Activated CD4-positive, CD25-positive, alpha-beta regulatory T cell (primary cell): ENCODE measurements at places on chromosomes 16 and 17.
A peak's percentile ranks its signal among the peaks of the same experiment; 100 is the strongest.

DNA sequence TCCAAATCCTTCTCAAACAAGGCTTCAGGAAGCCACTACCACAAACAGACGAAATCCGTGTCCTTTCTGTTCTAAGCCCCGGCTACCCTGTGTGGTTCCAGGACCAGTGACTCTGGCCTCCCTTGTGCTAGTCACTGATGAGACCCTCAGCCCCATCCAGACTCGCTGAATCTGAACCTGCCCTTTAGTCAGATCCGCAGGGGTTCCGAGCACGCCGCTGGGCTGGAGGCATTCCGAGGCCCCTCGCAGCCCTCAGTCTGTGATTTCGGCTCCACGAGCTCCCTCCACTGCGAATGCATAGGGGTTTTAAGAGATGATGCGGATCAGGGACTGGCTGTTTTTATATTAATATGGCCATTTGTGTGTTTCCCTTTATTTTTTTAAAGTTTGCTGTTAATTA is 292.7 kb downstream of the IRF8 start:
- DNase-seq, result no peak

GRCh38 chr16:7408700-7409365 is 76.2 kb downstream of the RBFOX1 start:
- DNase-seq, result no peak

DNA sequence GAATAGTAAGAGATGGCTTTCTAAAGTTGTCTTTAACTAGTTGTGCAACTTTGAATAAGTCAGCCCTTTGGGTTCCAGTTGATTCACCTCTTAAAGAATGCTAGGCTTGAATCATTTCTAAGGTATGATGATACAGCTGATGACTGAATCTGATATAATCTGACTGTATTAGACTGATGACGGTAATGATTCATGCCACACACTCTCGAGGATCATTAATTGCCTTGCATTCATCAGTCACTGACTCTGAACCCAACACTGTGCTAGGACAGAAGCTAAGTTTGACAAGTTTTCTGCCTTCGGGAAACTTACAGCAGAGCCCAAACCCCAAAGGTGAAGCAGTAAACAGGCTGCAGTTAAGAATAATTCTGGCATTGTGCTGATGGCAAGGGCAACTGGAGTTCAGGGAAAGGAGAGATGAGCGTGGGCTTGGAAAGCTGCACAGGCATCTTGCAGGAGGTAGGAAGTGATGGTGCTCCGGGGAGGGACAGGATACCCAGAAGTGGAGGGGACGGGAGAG is 25.8 kb downstream of the ASIC2 start:
- DNase-seq, result no peak

GRCh38 chr16:11493531-11493929 is 93.2 kb downstream of the LITAF start:
- no peak for DNase-seq

- no peak for DNase-seq
These were observed 51.2 kb upstream of the TOB1 start for GRCh38 chr17:50917418-50917743.

DNA sequence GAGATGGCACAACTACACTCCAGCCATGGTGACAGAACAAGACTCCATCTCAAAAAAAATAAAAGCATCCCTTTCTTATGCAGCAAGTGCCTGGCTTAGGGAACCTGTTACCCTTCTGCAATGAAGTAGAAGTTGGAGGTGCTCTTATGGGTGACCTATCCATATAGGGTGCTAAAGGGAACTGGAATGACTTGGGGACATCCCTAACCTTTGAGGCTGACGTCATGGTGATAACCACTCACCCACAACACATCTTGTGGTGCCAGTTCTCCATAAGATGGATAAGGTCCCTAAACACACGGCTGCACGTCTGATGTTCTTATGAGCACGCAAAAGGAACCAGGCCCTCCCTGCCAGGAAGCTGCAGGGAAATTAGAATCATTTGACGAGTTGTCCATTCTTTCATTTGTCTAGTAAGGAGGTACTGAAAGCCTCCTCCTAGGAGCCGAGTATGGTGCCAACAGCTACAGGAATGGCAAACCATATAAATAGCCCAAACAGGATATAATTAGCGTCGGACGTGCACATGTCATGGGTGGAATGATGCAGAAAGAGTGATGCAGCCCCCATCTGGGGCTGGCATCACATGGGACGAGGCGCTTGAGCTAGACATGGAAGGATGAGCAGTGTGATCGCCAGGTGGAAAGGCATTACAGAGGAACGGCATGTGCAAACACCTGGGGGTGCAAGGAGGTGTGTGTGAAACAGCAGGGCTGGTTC is 52.5 kb downstream of the ARHGAP27 start:
- DNase-seq, result no peak

DNA sequence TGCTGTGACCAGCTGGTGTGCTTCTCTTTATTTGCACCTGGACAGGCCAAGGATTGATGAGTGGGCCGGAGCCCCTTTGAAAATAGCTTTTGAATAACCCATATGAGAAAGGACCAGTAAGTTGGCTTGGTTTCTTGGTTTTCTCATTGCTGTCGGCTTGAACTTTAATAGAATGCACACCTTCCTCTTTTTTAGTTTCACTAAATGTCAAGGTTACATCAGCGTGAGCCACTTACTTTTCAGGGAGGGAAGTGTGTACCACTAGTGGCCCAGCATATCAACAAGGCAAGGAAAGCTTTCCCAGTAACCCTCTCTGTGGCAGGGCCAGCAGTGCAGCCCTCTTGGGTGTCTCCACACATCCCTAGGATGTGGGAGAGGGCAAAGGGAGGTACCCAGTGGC is 433.3 kb downstream of the CA10 start:
- DNase-seq, result no peak

- DNase-seq, result no peak
These were observed 11.0 kb downstream of the CYB561 start for GRCh38 chr17:63434951-63435571.

- DNase-seq, result no peak
These were observed 10.3 kb downstream of the CD300LB start for GRCh38 chr17:74520790-74521480.

DNA sequence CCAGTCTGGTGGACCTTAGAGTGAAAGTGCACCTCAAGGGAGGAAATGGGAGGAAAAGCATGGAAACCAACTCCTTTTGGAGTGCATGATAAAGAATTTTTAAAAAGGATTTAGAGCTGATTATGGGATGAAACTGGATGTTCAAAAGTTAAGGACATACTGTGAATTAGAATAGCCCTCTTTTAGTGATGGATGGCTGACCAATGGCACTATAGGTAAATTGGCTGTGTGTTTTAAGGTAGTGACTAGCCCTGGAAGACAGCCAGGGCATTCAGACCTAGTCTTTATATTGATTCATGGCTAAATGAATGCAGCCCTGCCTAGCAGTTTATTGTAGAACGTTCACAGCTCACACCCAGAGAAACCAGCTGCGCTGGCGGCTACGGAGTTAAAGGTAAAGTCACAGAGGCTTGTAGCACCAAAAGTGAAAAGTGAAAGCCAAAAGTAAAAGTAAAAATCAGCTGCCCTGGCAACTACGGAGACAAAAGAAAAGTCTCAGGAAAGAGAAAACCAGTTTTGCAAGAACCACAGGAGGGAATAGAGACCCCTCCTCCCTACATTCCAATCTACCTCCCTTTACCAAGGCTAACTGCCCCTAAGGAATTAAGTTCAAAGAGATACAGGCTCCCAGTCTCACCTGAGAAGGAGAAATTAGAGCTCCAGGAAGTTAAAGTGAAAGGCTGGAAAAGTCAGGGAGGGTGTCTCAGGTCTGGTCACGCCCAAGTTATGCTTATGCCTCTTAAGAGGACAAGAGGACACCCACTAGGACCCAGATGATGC is 21.8 kb downstream of the ACSM1 start:
- no peak for DNase-seq

DNA sequence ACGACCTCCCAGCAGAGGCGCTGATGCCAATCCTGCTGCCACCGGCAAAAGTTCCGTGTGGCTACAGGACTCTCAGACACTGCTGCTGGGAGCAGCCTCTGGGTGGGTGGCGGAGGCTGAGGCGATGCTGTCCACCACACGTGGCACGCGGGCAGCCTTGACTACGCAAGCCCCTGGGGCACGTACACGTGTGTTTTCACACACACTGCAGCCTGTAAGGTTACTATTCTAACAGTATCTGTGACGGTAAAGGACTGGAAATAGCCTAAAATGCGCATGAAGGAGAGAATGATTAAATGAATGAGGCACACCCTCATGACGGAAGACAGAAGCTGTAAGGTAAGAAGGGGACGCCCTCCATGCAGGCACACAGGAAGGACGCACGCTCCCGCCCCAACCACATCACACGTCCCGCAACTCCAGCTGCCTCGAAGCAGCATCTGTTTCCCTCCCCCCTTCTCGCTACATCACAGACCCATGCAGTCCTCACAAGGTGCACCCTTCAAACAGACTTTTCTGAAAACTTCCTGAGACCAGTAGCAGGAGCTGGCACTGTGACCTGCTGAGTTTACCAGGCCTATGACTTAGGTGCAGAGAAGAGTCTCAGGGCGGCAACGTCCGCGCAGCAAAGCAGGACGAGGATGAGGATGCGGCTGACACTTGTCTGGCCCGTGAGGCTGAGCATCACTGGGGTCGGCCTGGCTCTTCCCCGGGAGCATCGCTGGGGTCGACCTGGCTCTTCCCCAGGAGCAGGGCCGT is 28.7 kb upstream of the FASN start:
- peak; percentile 68 for DNase-seq
